ENCODE measurements at places on chromosomes 13 and 19. TPM values are rescaled to one million over a fixed set of nuclear protein-coding genes. Genes with fewer than 3 reads are reported as not detected.

Gene F2RL3
- 0.88 TPM for total RNA-seq

Gene ZNF345
- total RNA-seq: 3.1 TPM

Gene TEAD2
- 49.7 TPM for total RNA-seq

Gene IL4I1
- total RNA-seq: 6.2 TPM

Gene SYDE1
- 47.0 TPM for total RNA-seq

Gene KCNJ14
- total RNA-seq: 0.54 TPM

Gene ZNF561
- 30.8 TPM for total RNA-seq

Gene PSG3
- not detected for total RNA-seq

Gene GRIK5
- 14.2 TPM for total RNA-seq

Gene GRK1
- total RNA-seq: not detected

Gene RAB20
- total RNA-seq: 7.4 TPM

Gene MYO16
- total RNA-seq: 0.38 TPM

Gene OLFM2
- 18.0 TPM for total RNA-seq

Gene KLHL1
- not detected for total RNA-seq

Gene ZNF552
- 7.9 TPM for total RNA-seq

Gene TMPRSS9
- not detected for total RNA-seq

Gene C19orf18
- not detected for total RNA-seq

Gene SLC25A23
- total RNA-seq: 68.6 TPM

Gene CGB8
- 3.3 TPM for total RNA-seq

Gene ANGPTL8
- total RNA-seq: not detected

Gene ANGPTL4
- 22.4 TPM for total RNA-seq

Gene RFPL4A
- not detected for total RNA-seq

Gene SYNE4
- total RNA-seq: 8.6 TPM

Gene PSG6
- not detected for total RNA-seq

Gene FGF14
- not detected for total RNA-seq

Gene YJEFN3
- total RNA-seq: 2.1 TPM

Gene LYPD5
- 0.63 TPM for total RNA-seq

Gene CBY2
- total RNA-seq: not detected

Gene HCST
- not detected for total RNA-seq

Gene ZNF738
- 6.3 TPM for total RNA-seq

Gene DACH1
- total RNA-seq: 1.2 TPM

Gene KISS1R
- total RNA-seq: not detected

Gene ZNF101
- 4.9 TPM for total RNA-seq

Gene CKM
- not detected for total RNA-seq

Gene PTH2
- total RNA-seq: not detected

Gene UHRF1
- 21.2 TPM for total RNA-seq

Gene ZNF730
- total RNA-seq: 1.8 TPM

Gene SIGLEC12
- total RNA-seq: not detected
